Activated CD8-positive, alpha-beta T cell treated with anti-CD3 and anti-CD28 coated beads for 36 hours (primary cell): ENCODE measurements at places on chromosomes 3 and 15. TPM values are rescaled to one million over a fixed set of nuclear protein-coding genes. Genes with fewer than 3 reads are reported as not detected.

- H3K27ac ChIP-seq = no peak overlapping the region
- no peaks in the 10 kb centered on the region for H3K36me3 ChIP-seq
- DNase-seq = no peak
- no peaks in the 10 kb centered on the region for H3K27me3 ChIP-seq
- H3K4me3 ChIP-seq = no peak overlapping the region
These were observed 304.0 kb downstream of the SHQ1 start for GRCh38 chr3:72544239-72544638.

DNA sequence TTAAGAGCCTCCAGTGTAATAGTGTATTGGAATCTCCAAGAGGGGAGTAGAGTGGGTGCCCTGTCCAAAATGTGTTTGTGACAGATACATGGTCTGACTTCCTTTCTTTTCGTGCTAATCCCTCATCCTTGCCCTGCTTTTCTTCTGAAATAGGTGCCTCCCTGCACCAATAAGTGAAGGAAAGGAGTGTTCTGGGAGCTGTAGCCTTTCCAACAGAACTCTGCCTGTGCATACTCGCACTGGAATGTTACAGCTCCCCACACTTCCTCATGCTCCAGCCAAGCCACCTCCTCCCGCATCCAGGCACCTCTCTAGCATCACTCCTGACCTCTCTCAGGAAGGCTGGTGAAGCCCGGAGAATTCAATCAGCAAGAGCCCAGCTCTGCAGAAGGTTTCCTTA is 478.0 kb downstream of the GABRG3 start:
- H3K4me3 ChIP-seq = no peak overlapping the region
- no peaks in the 10 kb centered on the region for H3K4me1 ChIP-seq
- no peak for DNase-seq
- H3K27ac ChIP-seq = no peak overlapping the region

DNA sequence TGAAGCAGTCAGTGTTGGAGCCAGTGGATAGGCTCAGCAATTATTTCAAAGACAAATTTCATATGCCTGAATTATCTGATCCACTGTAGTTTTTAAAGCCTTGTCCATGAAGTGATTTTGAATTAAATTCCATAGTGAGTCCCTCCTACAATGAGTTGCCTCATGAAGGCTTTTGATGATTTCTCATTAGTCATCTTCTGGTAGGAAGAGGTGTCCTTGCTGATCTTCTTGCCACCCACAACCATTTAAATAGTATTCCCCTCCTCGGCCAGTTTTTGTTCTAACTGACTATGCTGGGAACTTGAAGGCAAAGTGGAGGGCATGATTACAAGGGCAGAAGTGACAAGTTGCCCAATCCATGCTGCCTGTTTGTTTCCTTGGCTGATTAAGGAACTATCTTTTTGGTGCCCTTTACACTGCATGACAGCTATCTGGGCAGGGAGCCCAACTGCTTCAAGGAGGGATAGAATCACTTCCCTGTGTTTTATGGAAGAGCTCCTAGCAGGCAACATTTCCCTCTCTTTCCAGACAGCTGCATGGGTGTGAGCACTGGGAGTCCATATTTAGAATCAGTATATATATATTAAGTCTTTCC is 617.5 kb downstream of the ZPLD1 start:
- no peaks in the 10 kb centered on the region for H3K36me3 ChIP-seq
- no peak for DNase-seq
- H3K27ac ChIP-seq = no peak overlapping the region
- H3K27me3 ChIP-seq = no peaks in the 10 kb centered on the region
- no peaks in the 10 kb centered on the region for H3K4me1 ChIP-seq
- no peak overlapping the region for H3K4me3 ChIP-seq

DNA sequence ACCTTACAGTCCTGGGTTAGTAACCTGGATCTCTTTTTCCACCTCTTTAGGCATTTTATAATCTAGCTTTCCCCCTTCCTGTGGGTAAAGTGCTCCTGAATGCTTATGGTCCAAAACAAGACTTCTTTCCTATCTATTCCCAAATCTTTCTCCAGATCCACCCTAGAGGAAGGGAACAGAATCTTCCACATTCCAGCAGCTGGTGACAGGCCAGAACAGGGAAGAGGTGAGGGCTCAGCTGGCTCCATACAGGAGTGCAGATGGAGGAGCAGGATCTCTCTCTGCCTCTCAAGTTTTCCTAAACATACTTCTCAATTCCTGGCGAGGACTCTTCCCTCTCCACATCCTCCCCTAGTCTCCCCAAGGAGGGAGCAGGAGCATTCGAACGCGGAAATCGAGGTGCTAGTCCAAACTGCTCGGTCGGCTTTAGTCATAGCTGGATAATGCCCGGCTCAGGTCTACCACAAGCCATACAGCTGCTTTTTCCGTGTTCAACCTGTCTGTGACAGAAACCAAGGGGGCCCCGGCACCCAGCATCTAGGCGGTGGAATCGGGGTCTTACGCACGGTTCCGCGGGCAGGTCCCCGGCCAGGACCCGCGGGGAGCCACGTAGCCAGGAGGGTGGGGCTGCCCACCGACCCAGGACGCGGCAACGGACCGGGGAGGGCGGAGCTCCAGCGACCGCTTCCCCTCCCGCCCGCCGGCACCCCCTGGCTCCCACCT is 4.0 kb downstream of the RASSF1 start:
- peak; percentile 78 for DNase-seq
- H3K36me3 ChIP-seq = peaks cover 72% of the 10 kb centered on the region
- H3K4me3 ChIP-seq = peak overlapping the region; percentile 88
- peaks cover 44% of the 10 kb centered on the region for H3K4me1 ChIP-seq
- peak overlapping the region; percentile 91 for H3K27ac ChIP-seq

GRCh38 chr15:56532721-56533460 is 68.0 kb upstream of the MNS1 start:
- no peaks in the 10 kb centered on the region for H3K27me3 ChIP-seq
- no peak overlapping the region for H3K27ac ChIP-seq
- no peaks in the 10 kb centered on the region for H3K36me3 ChIP-seq

- H3K36me3 ChIP-seq = no peaks in the 10 kb centered on the region
- H3K27ac ChIP-seq = no peak overlapping the region
- no peak for DNase-seq
- no peak overlapping the region for H3K4me3 ChIP-seq
- peaks cover 4% of the 10 kb centered on the region for H3K27me3 ChIP-seq
- H3K4me1 ChIP-seq = no peaks in the 10 kb centered on the region
These were observed 123.0 kb downstream of the FAM43A start for GRCh38 chr3:194808640-194809097.

GRCh38 chr15:59550956-59551355 is 60.6 kb upstream of the GCNT3 start:
- H3K27me3 ChIP-seq = peaks cover 2% of the 10 kb centered on the region
- no peak overlapping the region for H3K4me3 ChIP-seq
- H3K27ac ChIP-seq = no peak overlapping the region
- H3K36me3 ChIP-seq = no peaks in the 10 kb centered on the region
- no peak for DNase-seq

The TRIM42 gene
- total RNA-seq = not detected
